CD4-positive, alpha-beta memory T cell (primary cell): ENCODE measurements at places on chromosomes 5 and 9.

DNA sequence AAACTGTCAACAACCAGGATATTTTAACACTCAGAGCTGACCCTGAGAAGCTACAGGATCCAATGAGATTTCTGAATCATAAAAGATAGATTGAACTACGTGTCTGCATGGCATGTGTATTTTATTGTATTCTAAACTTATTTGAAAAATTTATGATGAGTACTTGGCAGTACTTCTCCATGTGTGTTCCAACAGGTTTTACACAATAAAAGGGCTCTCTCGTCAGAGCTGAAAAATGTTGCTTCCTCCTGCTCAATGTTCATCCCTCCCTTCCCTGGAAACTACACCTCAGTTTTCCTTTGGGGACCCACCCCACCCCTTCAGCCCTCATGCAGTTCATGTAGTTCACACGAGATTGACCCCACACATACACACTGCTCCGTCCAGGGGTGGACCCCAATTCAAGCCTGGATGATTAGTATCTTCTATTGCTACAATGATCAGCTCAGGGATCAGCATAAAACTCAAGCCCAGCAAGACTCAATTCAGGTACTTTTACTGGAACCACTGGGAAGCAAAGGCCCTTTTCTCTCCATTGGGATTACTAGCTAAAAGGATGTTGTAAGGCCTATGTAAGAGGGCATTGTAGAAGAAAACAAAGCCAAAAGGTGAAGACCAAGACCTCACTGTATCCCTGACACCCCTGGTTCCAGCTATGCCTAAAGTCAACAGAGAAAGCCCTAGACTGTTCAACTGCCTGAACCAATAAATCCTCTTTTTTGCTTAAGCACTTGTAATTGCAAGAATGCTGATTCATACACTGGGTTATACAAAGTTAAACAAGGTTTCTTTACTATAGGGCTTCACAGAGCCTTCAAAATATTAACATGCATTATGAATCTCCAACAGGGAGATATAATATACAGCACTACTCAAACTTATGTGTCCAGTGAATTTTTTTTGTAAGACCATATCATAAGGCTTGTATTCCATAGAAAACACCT lies 112.6 kb downstream of the SAXO1 start:
- no peak overlapping the region for H3K27ac ChIP-seq
- no peaks in the 10 kb centered on the region for H3K36me3 ChIP-seq
- H3K27me3 ChIP-seq = no peaks in the 10 kb centered on the region
- no peaks in the 10 kb centered on the region for H3K4me1 ChIP-seq
- no peak overlapping the region for H3K4me3 ChIP-seq

GRCh38 chr5:32346869-32347268 lies 34.1 kb upstream of the MTMR12 start:
- no peaks in the 10 kb centered on the region for H3K27me3 ChIP-seq
- no peak overlapping the region for H3K27ac ChIP-seq
- no peak overlapping the region for H3K4me3 ChIP-seq
- no peaks in the 10 kb centered on the region for H3K4me1 ChIP-seq

GRCh38 chr5:112921833-112922817 lies at the start of gene REEP5:
REEP5 (minus strand) TSS chr5:112922227; CDS start chr5:112922190, 37 bp downstream.
- peaks cover 69% of the 10 kb centered on the region for H3K4me1 ChIP-seq
- H3K27ac ChIP-seq = peak within 1 kb of the TSS; percentile 84
- peak within 1 kb of the TSS; percentile 53 for H3K4me3 ChIP-seq

GRCh38 chr9:134525070-134525815 lies 116.4 kb upstream of the COL5A1 start:
- H3K27ac ChIP-seq = no peak overlapping the region
- H3K4me1 ChIP-seq = no peaks in the 10 kb centered on the region
- H3K27me3 ChIP-seq = no peaks in the 10 kb centered on the region
- no peak overlapping the region for H3K4me3 ChIP-seq
- no peaks in the 10 kb centered on the region for H3K36me3 ChIP-seq

DNA sequence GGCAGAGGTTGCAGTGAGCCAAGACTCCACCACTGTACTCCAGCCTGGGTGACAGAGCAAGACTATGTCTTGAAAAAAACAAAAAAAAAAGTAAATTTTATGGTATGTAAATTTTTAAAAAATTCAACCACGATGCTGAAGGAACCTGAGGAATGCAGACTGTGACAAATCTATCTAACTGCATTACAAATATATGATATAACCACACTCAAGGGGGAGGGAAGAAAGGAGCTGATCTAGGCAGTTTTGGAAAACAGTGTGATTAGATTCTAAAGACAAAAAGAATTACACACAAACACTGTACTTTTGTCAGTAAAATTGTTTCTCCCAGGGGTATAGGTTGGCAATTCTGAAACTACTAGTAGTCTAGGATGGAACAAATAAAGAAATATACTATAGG lies 17.0 kb downstream of the LARS1 start:
- no peak for DNase-seq
- H3K27me3 ChIP-seq = no peaks in the 10 kb centered on the region
- H3K4me3 ChIP-seq = no peak overlapping the region

- no peaks in the 10 kb centered on the region for H3K4me1 ChIP-seq
- no peak for DNase-seq
- H3K36me3 ChIP-seq = no peaks in the 10 kb centered on the region
- H3K27ac ChIP-seq = no peak overlapping the region
- H3K4me3 ChIP-seq = no peak overlapping the region
Measured at GRCh38 chr5:97422678-97423077, 239.6 kb upstream of the RIOK2 start.

GRCh38 chr9:122572456-122572855 lies 10.7 kb downstream of the OR1L8 start:
- H3K4me1 ChIP-seq = no peaks in the 10 kb centered on the region
- no peaks in the 10 kb centered on the region for H3K27me3 ChIP-seq
- no peak overlapping the region for H3K4me3 ChIP-seq
- no peaks in the 10 kb centered on the region for H3K36me3 ChIP-seq
- no peak for DNase-seq
- no peak overlapping the region for H3K27ac ChIP-seq

DNA sequence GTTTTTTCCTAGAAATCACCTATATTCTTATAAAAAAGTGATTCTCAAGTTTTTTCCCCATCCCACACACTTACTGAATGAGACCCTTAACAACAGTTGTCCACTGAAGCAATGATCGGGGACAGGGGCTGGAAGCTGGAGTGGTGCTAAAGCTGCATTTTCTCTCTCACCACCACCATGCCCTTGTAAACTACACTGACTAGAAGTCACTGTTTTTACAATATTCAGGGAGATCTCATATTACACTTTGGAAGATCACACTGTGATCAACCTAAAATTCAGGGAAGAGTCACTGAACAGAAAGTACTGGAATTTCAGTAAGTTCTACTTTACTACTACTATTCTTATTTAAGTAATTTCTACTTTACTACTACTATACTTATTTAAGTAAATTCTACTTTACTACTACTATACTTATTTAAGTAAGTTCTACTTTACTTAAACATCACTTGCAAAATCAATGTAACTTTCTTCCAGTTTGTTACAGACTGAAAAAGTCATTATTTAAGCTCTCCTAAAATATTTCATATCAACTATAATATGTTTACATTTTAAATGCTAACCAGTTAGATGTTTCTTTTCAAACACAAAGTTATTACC lies 164.3 kb downstream of the AGTPBP1 start:
- H3K27me3 ChIP-seq = no peaks in the 10 kb centered on the region
- H3K36me3 ChIP-seq = no peaks in the 10 kb centered on the region
- H3K4me1 ChIP-seq = no peaks in the 10 kb centered on the region
- no peak for DNase-seq
- no peak overlapping the region for H3K27ac ChIP-seq

DNA sequence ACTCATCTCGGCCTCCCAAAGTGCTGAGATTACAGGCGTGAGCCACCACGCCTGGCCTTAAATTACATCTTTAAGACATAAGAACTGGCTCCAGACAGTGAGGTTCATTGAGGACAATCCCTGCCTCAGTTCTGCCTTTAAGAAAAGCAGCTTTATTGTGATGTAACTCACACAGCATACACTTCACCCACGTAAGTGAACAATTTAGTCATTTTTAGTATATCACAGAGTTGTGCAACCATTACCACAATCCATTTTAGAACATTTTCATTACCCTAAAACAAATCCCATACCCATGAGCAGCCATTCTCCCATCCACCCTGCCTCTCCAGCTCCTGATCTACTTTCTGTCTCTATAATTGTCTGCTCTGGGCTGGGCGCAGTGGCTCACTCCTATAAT lies 24.0 kb upstream of the LTC4S start:
- H3K4me3 ChIP-seq = no peak overlapping the region
- peaks cover 4% of the 10 kb centered on the region for H3K4me1 ChIP-seq
- no peak overlapping the region for H3K27ac ChIP-seq
- DNase-seq = no peak
- H3K27me3 ChIP-seq = no peaks in the 10 kb centered on the region

GRCh38 chr9:113645227-113645977 lies 181.9 kb downstream of the RGS3 start:
- H3K4me1 ChIP-seq = no peaks in the 10 kb centered on the region
- no peak for DNase-seq
- no peaks in the 10 kb centered on the region for H3K36me3 ChIP-seq
- H3K27me3 ChIP-seq = no peaks in the 10 kb centered on the region
- H3K27ac ChIP-seq = no peak overlapping the region
- no peak overlapping the region for H3K4me3 ChIP-seq

DNA sequence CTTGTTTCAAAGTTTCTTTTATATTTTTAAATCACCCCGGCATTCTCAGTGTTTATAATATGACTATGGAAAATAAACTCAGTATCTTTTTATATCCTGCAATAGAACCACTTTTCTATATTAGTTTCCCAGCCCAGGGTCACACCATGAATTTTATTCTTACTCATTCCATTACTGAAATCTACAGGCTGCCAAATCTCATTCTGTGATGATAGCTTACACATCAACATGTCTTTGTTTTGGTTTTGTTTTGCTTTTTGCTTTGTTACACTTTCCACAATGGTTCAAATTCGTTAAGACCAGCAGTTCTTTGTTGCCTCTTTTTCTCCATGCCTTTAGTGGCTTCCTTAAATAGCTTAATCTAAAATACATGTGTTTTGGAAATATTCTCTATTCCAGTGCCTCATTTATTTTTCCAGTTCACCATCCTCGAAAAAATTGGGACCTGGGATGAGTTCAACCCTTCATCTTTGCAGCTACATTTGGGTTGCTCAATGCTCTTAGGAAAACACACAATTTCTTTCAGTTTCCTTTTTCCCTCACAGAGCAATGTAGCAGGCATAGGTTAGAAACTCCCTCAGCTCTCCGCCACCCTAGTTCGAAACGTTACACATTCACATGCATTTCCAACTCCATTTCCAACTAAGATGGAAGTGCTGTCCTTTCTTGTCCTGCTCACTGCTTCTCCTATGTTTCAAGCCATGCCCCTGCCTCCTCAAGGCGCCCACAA lies 1146.3 kb downstream of the MAT2B start:
- H3K4me1 ChIP-seq = no peaks in the 10 kb centered on the region
- H3K36me3 ChIP-seq = no peaks in the 10 kb centered on the region

- DNase-seq = no peak
- no peak overlapping the region for H3K27ac ChIP-seq
- no peaks in the 10 kb centered on the region for H3K4me1 ChIP-seq
- no peak overlapping the region for H3K4me3 ChIP-seq
- no peaks in the 10 kb centered on the region for H3K27me3 ChIP-seq
- H3K36me3 ChIP-seq = no peaks in the 10 kb centered on the region
Measured at GRCh38 chr5:152994033-152994680, 496.3 kb upstream of the GRIA1 start.

GRCh38 chr9:121667890-121668289 lies 16.5 kb downstream of the DAB2IP start:
- no peak overlapping the region for H3K27ac ChIP-seq
- no peaks in the 10 kb centered on the region for H3K4me1 ChIP-seq
- DNase-seq = no peak
- no peak overlapping the region for H3K4me3 ChIP-seq
- no peaks in the 10 kb centered on the region for H3K27me3 ChIP-seq

GRCh38 chr9:6006749-6007057 lies 8.7 kb downstream of the RANBP6 start:
- peak overlapping the region; percentile 83 for H3K27ac ChIP-seq
- peaks cover 4% of the 10 kb centered on the region for H3K36me3 ChIP-seq
- no peaks in the 10 kb centered on the region for H3K27me3 ChIP-seq
- DNase-seq = no peak
- peak overlapping the region; percentile 82 for H3K4me3 ChIP-seq

- DNase-seq = no peak
- no peak overlapping the region for H3K4me3 ChIP-seq
- H3K27me3 ChIP-seq = no peaks in the 10 kb centered on the region
- no peaks in the 10 kb centered on the region for H3K4me1 ChIP-seq
- no peaks in the 10 kb centered on the region for H3K36me3 ChIP-seq
- no peak overlapping the region for H3K27ac ChIP-seq
Measured at GRCh38 chr5:170554521-170555267, 50.9 kb downstream of the KCNIP1 start.

- no peaks in the 10 kb centered on the region for H3K27me3 ChIP-seq
- DNase-seq = no peak
- no peak overlapping the region for H3K4me3 ChIP-seq
- H3K36me3 ChIP-seq = no peaks in the 10 kb centered on the region
Measured at GRCh38 chr9:12698986-12699385, 5.8 kb downstream of the TYRP1 start.

DNA sequence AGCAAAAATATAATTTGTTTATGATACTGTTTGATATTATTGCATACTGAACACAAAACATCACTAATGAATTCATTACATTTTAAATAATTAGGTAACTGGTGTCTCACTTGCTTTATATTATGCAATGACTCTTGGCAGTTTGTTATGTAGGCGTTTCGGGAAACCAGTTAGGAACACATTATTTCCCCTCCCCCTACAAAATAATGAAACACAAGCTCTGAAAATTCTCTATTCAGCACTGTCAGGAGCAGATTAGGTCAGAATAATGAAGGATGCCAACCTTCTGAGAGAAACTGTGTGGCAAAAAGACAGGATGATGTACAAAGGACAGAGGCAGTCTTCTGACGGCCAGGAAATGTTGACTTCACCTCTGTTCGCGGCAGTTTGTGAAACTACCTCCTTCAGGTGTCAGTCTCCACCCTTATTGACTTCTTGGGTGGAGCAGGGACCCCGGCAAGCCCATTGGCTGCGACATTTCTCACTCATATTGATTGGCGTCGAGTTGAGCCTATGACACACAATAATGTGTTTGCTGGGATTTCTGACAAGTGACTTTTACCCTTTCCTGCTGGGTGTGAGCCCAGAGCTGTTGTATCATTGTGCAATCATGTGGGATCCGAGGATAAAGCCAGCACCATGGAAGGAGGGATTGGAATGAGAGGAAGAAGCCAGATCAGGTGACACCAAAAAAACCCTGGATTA lies 33.9 kb downstream of the SH3PXD2B start:
- DNase-seq = no peak
- no peaks in the 10 kb centered on the region for H3K27me3 ChIP-seq
- no peak overlapping the region for H3K27ac ChIP-seq
- no peak overlapping the region for H3K4me3 ChIP-seq
- no peaks in the 10 kb centered on the region for H3K36me3 ChIP-seq
- no peaks in the 10 kb centered on the region for H3K4me1 ChIP-seq

- no peaks in the 10 kb centered on the region for H3K4me1 ChIP-seq
- H3K27ac ChIP-seq = no peak overlapping the region
- H3K4me3 ChIP-seq = no peak overlapping the region
Measured at GRCh38 chr5:74028406-74028805, 402.4 kb downstream of the ARHGEF28 start.

- no peaks in the 10 kb centered on the region for H3K36me3 ChIP-seq
- H3K4me3 ChIP-seq = peak overlapping the region; percentile 86
- peak overlapping the region; percentile 84 for H3K27ac ChIP-seq
- H3K4me1 ChIP-seq = peaks cover 82% of the 10 kb centered on the region
- H3K27me3 ChIP-seq = no peaks in the 10 kb centered on the region
Measured at GRCh38 chr9:92966518-92966800, 19.1 kb downstream of the FGD3 start.
